ENCODE measurements at places on chromosomes 4 and X.
A peak's percentile ranks its signal among the peaks of the same experiment; 100 is the strongest.

DNA sequence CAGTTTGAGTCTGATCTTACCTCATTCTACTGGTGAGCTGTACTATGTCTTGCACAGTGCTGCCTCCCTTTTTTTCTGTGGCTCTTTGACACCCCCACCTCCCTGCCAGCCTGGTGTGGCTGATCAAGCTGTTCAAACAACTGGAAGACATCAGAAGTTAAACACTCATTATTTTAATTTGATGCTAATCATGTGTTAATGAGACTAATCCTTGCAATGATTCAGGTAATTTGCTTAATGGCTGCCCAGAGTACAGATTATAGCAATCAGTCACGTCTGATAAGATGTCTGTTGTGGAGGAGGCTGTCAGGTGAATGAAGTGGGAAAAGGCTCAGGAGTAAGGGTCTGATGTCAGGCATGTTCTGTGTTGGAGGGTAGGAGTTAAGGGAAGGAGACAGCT lies 87.4 kb upstream of the GK2 start:
- peak; percentile 2 for DNase-seq

- no peak for DNase-seq
These were observed 30.0 kb upstream of the APELA start for GRCh38 chr4:164847016-164847415.

DNA sequence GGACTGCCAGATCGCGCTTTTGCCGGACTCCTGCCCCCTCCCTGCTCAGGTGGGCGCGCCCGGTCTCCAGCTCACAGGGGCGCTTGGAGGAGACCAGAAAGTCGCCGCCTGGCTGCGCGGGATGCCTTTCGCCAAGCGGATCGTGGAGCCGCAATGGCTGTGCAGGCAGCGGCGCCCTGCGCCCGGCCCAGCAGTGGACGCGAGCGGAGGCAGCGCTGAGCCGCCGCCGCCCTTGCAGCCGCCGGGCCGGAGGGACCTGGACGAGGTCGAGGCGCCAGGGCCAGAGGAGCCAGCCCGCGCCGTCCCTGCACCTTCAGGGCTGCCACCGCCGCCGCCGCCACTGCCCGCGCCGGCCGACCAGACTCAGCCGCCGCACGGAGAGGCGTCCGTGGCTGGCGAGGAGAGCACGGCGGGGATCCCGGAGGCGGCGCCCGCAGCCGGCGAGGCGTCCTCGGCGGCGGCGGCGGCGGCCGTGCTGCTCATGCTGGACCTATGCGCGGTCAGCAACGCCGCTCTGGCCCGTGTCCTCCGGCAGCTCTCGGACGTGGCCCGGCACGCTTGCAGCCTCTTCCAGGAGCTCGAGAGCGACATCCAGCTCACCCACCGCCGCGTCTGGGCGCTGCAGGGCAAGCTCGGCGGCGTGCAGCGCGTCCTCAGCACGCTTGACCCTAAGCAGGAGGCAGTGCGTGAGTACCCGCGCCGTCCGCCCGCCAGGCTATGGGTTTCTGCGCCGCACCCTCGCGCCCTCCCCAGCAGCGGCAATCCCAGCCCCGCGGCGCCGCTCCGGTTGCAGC lies 834 bp downstream of the NHS start:
- DNase-seq, result peak; percentile 62

GRCh38 chr4:11821772-11822430 lies 393.2 kb upstream of the HS3ST1 start:
- DNase-seq, result peak; percentile 49

- no peak for DNase-seq
These were observed 49.8 kb downstream of the SMIM31 start for GRCh38 chr4:164803702-164804101.

DNA sequence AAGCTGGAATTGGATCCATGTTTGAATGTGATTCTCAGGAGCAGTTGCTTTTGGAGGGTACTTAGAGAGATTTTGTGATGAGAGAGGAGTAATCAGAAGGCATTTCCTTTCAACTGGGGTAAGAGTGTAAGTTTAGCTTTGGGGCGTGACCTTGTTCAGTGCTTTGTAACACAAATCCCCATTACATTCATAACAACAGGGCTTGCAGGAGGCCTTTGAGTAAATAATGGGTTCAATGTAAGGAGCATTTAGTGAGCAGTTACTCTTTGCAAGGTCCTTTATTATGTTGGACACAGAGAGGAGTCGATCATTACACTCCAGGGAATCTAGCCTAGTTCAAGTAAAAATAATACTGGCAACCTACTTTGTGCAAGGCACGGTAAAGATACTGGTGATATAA lies 74.0 kb upstream of the AFF2 start:
- DNase-seq, result no peak

DNA sequence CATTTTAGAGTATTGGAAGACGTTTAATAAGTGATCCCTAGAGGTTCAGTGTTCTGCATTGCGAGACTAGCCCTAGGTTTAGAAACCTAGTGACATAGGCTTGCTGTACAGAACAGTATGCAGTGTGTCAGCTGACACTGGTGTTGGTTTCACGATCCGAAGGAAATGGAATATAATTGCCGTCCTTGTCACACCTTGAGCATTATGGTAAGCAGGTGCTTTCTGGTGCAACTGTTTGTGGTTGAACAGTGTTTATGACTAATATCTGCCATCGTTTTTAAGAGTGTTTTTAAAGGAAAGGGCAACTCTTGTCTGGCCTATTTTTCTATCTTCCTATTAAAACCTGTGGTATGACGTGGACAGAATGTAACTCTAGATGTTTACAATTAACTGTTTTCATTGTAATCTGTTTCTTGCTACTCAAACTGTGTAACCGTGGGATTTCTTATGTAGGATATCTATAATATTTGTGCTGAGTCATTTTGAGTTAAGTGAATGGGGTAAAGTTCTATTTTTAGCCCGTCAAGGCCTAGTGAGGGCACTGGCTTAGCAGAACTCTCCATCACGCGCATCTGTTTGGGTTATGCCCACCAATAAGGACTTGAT lies 53.8 kb upstream of the TBC1D14 start:
- DNase-seq, result no peak

DNA sequence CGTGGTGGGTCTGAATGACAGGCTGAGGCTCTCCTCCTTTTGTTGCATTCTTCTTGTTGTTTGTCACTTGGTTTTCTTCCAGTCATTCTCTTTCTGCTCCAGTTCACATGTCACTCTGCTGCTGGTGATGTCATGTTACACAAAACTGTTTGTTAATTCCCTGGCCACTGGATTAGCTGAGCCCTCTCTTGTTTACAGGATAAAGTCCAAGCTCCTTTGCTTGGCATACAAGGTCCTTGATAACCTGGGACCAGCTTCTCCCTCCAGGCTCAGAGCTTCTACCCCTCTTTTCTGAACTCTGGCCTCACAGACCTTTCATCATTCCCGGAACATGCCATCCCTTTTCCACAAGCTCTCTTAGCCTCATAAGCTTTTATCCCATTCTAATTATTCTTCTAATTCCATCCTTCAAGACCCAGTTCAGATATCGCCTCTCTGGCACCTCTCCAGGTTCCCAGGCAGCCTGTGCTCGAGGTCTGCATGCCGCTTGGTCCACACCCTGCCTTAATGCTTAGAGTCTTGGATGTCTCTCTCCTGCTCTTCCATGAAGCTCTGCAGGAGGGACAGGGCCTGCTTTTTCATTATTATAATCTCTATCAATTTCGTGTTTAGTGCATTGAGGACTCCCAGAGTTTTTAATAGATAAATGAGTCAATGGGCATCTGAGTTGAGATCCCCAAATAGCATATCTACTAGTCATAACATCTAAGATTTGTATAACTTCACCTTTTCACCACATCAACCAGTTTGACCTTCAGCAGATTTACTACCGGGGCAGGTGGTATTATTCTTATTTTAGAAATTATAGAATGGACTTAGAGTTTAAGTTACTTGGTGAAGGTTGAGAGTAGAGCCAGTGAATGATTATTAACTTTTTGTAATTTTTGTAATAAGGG lies 98.7 kb downstream of the TMEM131L start:
- DNase-seq, result peak; percentile 79

GRCh38 chr4:104451573-104451972 lies 43.1 kb downstream of the CXXC4 start:
- DNase-seq, result peak; percentile 9

DNA sequence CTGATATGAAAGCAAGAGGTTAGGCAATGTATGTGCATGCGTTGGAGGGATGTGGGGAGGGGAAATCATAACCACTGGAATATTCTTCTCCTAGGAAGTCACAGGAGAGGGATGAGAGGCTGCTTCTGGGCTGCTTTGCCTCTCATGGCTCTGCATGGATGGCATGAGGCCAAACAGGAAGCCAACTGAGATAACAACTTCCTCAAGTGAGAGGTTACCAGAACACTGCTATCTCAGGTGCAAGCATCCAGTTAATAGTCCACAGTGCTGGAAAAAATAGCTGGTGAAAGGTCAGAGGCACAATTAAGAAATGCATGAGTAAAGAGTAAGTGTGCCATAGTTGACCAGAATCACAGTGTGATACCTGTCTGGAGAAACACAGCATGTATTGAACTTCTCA lies 113.3 kb downstream of the ELOVL6 start:
- DNase-seq, result no peak

- peak; percentile 27 for DNase-seq
These were observed 4.5 kb downstream of the CXXC4 start for GRCh38 chr4:104490096-104490769.

GRCh38 chr4:17567271-17567670 lies 9.7 kb upstream of the LAP3 start:
- no peak for DNase-seq

- no peak for DNase-seq
These were observed 110.2 kb upstream of the TENM3 start for GRCh38 chr4:182133033-182133432.

- peak; percentile 60 for DNase-seq
These were observed 146.1 kb downstream of the DCTD start for GRCh38 chr4:182770996-182771514.

GRCh38 chr4:78065508-78066192 lies 8.5 kb downstream of the FRAS1 start:
- no peak for DNase-seq

Data from neural progenitor cell (in vitro differentiated cells).